ENCODE measurements at places on chromosomes 4 and X. TPM values are rescaled to one million over a fixed set of nuclear protein-coding genes. Genes with fewer than 3 reads are reported as not detected.

GRCh38 chr4:25927361-25928195 lies 13.6 kb downstream of the SMIM20 start:
- no peak for DNase-seq

GRCh38 chr4:169398316-169398715 lies 127.6 kb upstream of the SH3RF1 start:
- DNase-seq, result no peak

The SSX1 gene
- not detected for total RNA-seq

DNA sequence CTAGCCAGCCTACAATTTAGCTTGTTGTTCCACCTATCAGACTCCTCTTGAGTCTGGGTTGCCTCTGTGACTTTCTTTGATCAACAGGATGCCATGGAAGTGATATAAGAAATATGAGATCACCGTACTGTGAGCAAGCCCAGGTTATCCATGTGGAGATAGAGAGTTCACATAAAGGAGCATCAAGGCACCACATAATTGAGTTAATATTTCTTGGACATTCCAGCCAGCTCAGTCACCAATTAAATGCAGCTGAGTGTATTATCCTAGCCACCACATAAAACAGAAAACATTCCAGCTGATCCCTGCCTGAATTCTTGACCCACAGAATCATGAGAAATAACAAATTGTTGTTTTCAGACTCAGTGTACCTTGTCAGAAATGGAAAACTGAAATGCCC lies 253.6 kb downstream of the PPP1R2C start:
- DNase-seq, result no peak

The SORBS2 gene
- not detected for total RNA-seq

The ZNF674 gene
- total RNA-seq, result 1.8 TPM

- DNase-seq, result no peak
Measured at GRCh38 chr4:104905546-104905945, 241.1 kb upstream of the TET2 start.

The HERC5 gene
- total RNA-seq, result 21.2 TPM

GRCh38 chrX:120570011-120570600 lies 9.3 kb upstream of the CUL4B start:
- DNase-seq, result no peak

The HELQ gene
- total RNA-seq, result 8.8 TPM

GRCh38 chr4:119729835-119730670 lies 101.4 kb upstream of the PDE5A start:
- DNase-seq, result no peak

DNA sequence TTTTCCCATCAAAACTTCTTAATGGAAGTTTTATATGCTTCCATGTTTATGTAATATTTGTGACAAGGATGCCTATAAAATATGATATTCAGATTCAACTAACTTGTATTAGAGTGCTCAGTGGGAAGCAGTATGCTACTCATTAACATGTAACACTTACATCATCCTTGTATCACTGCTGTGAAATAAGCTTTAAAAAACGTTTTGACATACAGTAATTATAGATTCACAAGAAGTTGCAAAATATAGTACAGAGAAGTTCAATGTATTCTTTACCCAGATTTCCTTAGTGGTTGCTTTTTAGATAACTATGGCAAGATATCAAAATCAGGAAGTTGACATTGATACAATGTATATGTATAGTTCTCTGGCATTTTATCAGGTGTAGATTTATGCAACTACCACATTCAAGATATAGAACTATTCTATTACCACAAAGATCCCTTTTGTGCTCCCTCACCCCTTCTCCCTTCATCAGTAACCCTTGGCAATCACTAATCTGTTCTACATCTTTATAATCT lies 56.3 kb downstream of the DTHD1 start:
- no peak for DNase-seq

- no peak for DNase-seq
Measured at GRCh38 chrX:129553619-129554288, 13.7 kb downstream of the OCRL start.

The PDLIM3 gene
- not detected for total RNA-seq

- DNase-seq, result no peak
Measured at GRCh38 chr4:140098455-140099160, 55.4 kb downstream of the MAML3 start.

- DNase-seq, result no peak
Measured at GRCh38 chrX:16855363-16856075, 14.6 kb downstream of the RBBP7 start.

- DNase-seq, result no peak
Measured at GRCh38 chr4:8341691-8342090, 72.1 kb downstream of the HTRA3 start.

GRCh38 chr4:164484551-164484950 lies 269.4 kb upstream of the SMIM31 start:
- DNase-seq, result no peak

The NELFA gene
- 55.4 TPM for total RNA-seq

The HPSE gene
- total RNA-seq, result 23.1 TPM

DNA sequence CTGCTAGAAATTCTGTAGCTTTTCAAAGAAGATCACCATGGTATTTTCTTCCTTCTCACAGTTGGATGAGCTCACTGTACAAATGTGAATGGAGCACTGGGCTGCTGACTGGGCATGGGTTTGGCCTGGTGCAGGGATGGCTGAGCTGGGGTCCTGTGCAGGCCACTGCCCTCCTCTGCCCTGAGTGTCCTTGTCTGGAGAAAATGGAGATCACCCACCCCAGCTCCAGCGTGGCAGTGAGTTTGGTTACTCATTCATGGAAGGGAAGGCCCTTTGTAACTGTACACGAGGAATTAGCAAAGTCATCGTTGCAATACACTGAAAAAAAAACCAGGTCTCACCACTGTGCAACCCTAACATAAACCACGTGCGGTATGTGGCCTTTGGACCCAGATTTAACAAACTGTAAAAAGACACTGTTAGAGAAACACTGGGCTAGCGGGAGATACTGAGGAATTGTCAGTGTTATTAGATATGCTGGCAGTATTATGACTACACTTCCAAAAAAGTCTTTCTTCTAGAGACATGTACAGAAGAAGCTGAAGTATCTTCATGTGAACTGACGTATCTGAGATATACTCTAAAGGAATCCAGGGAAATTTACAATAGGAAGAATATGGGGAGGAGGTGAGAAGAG lies 16.1 kb upstream of the TBC1D14 start:
- no peak for DNase-seq

DNA sequence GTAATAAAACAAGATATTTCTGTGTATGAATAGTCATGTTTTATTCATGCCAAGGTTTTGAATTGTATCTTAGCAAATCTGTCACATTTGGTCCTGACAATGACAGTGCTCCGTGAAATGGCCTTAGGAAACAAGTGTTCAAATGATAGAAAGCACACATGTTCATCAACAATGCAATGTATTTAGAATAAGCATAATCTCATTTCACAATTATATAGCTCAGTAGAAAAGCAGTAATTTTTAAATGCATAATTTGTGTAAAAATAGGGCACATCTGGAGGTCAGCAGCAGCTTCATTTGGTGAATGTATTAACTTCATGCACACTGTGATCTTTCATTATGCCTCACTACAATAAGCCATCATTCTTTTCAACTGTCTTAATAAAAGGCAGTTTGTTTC lies 380.4 kb downstream of the GPM6A start:
- no peak for DNase-seq

GRCh38 chr4:31617667-31618066 lies 897.5 kb downstream of the PCDH7 start:
- no peak for DNase-seq

The SSX4 gene
- total RNA-seq, result not detected

- DNase-seq, result no peak
Measured at GRCh38 chrX:104166735-104167436, 633 bp downstream of the FAM199X start.

- DNase-seq, result no peak
Measured at GRCh38 chr4:52665592-52665991, 6.5 kb upstream of the USP46 start.

The CHRDL1 gene
- not detected for total RNA-seq

DNA sequence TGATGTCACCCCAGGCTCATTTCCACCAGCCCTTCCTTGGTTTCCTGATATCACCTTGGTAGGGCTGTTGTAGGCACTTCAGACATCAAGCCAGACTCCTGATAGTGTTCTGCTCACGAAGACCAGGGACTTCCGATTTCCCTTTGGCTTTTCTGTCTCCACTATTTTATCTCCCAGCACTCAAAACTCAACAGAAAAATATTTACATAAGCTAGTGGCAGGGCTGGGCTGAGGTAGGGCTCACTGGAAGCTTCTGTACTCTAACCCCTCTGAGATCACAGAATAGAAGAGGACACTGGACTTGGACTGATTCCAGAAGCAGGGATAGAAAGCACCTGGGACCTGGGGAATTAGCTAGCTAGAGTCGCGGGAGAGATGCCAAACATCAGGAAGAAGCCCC lies 34.4 kb upstream of the EFNB1 start:
- DNase-seq, result no peak

The SLITRK2 gene
- total RNA-seq, result not detected

DNA sequence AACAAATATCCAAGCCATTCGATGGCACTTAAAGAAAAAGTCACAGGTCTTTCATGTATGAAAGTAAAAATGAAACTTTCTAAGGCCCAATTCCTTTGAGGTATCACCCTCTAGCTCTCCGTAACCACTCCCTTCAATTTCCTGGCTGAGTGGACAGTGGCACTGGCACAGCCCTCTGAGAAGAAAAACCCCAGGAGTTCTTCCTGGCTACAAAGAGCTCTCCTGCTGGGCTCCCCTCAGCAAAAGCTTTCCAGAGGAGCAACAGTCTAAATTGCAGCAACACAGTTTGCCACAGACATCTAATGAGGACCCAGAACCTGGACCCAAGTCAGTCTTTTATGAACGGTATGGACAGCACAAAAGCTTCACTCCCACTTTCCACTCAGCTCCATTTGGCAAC lies 71.8 kb downstream of the FUNDC1 start:
- DNase-seq, result no peak

DNA sequence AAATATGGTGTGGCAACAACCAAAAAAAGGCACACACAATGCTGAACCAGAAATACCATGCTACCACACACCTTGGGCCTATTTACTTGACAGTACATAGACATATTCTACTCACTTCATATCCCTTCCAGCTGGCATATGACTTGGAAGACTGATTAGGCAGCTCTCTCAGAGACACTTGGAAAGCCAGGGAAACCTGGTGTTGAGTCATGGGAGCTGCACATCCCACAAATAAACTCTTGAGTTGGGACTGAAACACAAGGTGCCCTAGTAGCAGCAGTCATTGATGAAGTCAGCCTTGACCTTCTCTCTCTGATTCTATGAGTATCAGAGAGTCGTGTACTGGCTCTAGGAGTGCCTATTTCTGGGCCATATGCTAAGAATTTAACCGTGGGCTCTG lies 776.6 kb upstream of the LCORL start:
- no peak for DNase-seq

- DNase-seq, result no peak
Measured at GRCh38 chr4:176879380-176880116, 86.8 kb upstream of the VEGFC start.

GRCh38 chr4:187090401-187090800 lies 366.7 kb upstream of the FAT1 start:
- no peak for DNase-seq

- no peak for DNase-seq
Measured at GRCh38 chr4:171759274-171759673, 53.9 kb upstream of the GALNTL6 start.

- no peak for DNase-seq
Measured at GRCh38 chr4:1714303-1715001, 2.3 kb upstream of the SLBP start.

DNA sequence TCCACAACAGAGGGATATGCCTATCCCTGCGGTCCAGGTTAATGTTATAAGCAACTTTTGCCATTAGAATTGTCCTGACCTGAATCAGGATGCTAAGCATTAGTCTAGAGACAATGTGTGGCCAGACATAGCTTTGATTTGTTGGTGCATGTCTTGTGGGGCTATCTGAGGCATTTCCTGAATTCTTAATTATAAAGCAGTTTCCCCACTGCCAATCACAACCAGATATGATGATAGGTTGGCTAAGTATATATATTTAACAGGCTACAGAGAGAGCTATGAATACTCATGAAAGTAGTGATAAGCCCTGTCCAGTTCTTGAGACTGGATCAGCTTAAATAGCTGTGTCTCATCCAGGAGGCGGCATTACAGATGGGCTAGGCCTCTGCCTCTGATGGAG lies 37.8 kb upstream of the ZNF81 start:
- no peak for DNase-seq

GRCh38 chr4:20086799-20087521 lies 164.7 kb upstream of the SLIT2 start:
- DNase-seq, result no peak

The PLAC1 gene
- total RNA-seq, result not detected

GRCh38 chr4:6674500-6675149 lies 19.1 kb upstream of the S100P start:
- DNase-seq, result peak; percentile 60

DNA sequence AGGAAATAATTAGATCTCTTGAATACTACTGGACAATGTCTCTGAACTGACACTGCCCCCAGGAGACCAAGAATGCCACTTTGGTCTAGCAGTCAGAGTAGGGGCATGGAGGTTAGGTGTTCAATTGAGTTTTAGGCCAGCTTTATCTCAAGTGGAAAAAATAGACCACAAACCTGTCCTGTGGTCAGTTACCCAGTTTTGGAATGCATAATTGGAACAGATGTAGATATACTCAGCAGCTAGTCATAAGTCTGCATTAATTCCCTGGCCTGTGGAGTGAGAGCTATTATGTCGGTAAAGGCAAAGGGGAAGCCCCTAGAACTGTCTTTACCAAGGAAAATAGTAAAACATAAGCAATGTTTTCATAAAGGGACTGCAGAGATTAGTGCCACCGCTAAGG lies 587.7 kb downstream of the GLUD2 start:
- no peak for DNase-seq
